ENCODE measurements at places on chromosomes 6 and 20.

- DNase-seq, result no peak
Observed at GRCh38 chr20:58698741-58699622, 6.4 kb downstream of the NPEPL1 start.

- DNase-seq, result no peak
Observed at GRCh38 chr6:20166210-20166609, 46.1 kb downstream of the MBOAT1 start.

- DNase-seq, result no peak
Observed at GRCh38 chr6:17493286-17493685, 99.9 kb downstream of the CAP2 start.

GRCh38 chr20:4444404-4444803 lies 277.3 kb upstream of the PRND start:
- no peak for DNase-seq

GRCh38 chr6:133891927-133892812 lies 3.3 kb downstream of the TCF21 start:
- no peak for DNase-seq

DNA sequence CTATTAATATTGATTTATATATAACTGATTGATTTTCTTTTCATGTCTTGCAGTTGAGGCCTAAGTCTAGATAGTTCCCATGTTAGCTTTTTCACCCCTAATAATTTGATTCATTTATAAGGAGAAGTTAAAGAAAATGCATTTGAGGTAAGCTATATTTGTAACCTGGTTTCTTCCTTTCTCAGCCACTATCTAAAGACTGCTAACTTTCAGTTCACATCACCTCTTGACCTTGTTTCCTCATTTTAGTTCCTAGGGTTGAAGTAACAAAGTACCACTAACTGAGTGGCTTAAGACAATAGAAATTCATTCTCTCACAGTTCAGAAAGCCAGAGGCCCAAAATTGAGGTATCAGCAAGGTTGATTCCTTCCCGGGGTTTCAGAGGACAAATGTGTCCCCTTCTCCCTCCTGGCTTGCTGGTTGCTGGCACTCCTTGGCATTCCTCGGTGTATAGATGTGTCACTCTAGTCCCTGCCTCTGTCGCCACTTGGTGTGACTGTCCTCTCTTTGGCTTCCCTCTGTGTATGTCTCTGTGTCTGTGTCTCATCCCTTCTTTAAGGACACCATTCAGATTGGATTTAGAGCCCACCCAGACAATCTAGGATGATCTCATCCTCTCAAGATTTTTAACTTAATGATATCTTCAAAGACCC lies 55.9 kb upstream of the C20orf144 start:
- DNase-seq, result no peak

DNA sequence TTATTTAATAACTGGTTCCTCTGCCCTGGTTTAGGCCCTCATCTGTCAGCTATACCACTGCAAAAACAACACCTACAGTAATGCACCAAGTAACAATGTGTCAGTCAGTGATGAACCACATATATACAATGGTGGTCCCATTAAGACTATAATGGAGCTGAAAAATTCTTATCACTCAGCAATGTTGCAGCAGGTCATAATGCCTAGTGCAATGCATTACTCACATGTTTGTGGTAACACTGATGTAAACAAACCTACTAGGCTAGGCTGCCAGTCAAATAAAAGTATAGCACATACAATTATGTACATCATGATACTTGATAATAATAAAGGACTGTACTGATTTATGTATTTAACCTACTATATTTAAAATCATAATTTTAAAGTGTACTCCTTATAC lies 31.3 kb downstream of the RARS2 start:
- no peak for DNase-seq

DNA sequence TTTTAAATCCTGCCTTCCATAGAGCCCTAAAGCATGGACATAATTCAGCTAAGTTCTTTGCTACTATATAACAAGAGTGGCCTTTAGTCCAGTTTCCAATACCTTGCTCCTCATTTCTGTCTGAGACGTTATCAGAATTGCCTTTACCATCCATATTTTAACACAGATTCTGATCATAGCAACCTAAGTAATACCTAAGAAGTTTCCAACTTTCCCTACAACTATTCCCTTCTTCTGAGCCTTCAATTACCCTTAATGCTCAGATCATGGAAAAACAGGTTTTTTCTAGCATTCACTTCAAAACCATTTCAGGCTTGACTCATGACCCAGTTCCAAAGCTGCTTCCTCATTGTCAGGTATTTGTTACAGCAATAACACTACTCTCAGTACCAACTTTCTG lies 367.1 kb downstream of the C6orf118 start:
- no peak for DNase-seq

DNA sequence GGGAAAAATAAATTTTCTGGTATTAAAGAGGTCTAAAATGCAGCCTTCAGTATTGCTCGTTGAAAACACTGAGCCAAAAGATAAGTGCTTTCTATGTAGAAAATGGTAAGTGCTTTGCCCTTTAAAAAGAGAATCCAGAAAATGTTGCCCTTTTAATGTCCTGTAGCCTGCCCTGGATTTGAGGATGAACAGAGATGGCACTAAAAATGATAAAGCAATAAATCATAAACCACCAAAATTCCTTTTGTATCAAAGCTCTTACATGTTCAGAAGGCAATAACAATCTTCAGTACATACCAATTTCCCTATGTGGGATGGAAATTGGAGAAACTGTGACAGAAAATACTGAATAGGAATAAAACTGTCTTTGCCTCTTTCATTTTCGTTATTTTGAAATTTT lies 405.8 kb downstream of the PHF3 start:
- no peak for DNase-seq

DNA sequence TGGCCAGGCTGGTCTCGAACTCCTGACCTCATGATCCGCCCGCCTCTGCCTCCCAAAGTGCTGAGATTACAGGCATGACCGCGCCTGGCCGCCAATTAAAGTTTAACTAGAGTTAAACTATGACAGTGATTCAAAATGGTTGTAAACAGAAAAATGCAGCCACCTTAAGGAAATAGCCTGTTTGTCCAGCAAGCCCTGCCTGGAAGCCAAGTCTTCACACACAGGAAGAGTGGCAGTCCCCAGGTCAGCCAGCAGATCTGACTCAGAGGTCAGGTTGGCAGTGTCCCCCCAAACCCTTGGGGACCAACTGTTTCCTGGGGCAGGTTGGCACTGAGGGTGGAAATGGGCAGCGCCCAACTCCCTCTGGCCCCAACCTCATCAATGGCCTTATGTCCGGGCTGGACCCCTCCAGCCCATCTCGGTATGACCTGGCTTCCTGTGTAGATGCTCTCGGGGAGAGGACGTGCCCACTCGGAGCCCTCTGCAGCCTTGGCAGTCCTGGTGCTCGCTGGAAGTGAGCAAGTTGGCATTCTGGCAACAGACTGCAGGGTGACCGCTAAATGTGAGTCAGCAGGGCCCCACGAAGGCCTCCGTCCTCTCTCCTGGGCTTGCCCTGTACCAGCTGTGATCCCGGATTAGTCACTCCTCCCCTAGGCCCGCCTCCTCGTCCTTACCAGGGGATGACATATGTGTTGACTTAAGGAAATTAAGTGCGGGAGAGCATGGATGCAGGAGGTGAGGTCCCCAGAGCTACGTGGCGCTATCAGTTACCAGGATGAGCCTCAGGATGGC lies 9.7 kb upstream of the HSP90AB1 start:
- no peak for DNase-seq
